ENCODE measurements at places on chromosomes 16 and 17.

GRCh38 chr17:78896091-78896833 lies 6.7 kb downstream of the CEP295NL start:
- DNase-seq: no peak

DNA sequence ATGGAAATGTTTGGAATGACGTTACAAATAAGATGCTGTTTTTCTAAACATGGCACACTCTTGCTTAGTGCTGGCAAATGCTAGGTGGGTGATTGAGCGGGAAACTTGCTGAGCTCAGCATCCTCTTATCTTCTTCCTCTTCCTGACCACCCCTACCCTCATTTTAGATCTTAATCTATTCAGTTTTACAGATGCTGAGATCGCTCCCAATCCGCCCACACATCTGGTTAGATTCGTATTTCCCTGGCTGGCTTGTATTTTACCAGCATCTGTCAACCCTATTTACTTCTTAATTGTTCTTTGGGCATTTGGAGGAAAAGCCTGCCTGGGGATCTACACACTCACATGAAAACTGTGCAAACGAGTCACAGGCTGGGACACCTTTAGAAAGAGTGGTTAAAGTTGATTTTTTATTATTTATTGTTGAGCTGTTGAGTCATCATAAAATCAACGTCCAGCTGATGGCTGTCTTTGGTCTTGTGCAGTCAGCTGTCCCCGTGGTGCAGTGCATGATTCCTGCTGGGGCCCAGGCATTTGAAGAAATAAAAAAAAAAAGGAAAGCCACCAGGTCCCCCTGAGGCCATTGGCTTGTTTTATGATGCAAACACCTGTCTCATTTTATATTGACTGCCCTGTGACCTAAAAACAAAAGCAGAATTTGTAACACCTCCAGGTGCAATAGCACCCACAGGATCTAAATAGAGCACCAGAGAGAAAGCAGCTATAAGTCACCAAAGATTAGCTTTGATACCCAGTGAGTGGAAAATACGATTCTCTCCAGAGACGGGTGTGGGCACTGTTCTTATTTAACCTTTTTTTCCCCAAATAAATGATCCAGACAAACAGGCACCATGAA lies 258.6 kb downstream of the HS3ST3B1 start:
- no peak for DNase-seq

DNA sequence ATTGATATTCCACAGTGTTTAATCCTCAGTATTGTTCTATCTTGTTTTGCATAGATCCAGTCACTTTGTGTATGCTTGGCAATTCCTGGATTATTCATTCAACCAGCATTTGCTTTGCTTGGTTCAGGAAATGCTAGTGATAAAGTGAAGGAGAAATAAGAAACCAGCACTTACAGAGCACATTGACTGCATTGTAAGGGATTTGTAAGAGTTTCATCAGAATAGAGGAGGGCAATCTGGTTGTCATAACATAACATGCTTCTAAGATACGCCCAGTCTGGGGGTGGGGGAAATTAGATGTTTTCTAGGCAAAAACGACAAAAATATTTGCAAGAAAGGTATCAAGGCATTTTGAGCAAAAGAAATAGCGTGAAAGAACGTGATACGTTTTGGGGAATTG lies 40.4 kb downstream of the TNRC6A start:
- DNase-seq: no peak

DNA sequence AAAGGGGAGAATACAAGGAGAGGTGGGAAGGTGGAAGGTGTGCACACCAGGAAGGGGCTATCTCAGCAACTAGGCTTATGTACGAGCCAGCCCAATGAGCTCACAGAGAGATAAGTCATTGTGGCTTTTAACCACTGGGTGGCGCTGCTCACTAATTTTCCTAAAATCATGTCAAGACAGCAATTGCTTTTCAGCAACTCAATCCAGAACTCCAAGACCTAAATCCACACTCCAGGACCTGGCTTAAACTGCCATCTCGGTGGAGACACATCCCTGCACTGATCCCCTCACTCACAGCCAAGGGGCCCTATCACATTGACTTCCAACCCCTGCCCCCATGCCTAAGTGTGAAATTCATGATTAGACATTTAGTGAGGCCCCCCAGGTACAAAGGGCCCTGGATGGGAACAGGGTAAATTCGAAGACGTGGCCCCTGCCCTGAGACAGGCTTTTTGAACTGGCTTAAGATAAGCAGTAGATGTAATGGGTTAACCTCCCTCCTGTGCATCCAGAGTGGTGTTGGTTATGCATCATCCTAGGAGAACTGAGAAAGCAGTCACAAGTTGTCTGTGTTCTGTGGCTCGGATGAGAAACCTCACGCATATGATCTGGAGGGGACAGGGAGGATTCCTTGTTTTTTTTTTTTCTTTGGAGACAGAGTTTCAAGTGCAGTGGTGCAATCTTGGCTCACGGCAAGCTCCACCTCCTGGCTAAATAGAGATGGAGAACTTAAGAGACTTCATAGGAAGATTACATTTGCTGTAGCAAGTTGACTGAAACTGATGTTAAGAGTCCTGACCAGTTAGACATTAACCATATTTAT lies 11.5 kb downstream of the CCL16 start:
- peak; percentile 79 for DNase-seq

DNA sequence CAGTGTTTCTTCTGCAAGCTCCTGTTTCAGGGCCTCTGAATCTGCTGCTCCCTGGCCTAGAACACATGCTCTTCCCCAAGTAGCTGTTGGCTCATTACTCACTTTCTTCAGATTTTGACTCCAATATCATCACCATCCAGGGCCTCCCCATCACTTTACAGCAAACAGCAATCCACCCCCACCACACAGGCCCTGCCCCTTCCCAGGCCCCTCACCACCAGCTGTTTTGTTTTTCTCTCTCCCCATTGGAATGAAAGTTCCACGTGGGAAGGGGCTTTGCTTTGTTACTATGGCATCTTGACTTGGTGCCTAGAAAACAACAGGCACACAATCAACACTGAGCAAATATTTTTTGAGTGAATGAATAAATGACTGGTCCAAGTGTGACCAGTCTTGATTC lies 4.0 kb downstream of the TMEM170A start:
- DNase-seq: no peak

DNA sequence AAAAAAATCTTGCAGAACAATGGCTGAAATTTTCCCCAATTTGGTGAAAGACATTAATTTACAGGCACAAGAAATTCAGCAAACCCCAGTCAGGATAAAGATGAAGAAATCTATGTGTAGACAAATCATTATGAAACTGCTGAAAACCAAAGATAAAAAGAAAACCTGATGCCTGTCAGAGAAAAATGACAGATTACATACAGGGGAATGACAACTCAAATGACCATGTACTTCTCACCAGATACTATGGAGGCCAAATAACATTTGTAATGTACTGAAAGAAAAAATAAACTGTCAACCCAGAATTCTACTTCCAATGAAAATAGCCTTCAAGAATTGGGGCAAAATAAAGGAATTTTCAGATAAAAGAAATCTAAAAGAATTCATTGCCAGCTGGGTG lies 7.2 kb upstream of the XAF1 start:
- DNase-seq: no peak

- DNase-seq: no peak
Measured at GRCh38 chr16:53752560-53752959, 48.6 kb downstream of the FTO start.

DNA sequence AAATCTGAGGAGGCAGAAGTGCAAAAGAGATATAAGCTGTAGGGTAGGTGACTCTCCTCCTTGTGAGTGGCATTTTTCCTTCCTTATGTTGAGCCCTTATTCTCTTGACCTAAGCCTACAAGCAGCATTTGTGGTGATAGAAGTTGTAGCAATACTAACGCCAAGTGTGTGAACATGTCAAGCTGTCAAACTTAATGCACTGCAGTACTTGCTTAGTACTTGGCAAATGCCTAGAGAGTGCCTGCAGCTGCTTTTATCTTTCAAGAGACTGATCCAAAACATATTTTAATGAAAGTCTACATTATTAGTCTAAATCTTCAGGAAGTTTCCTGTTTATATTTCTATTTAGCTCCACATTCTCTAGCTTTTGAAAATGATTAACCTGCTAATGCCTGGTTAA lies 83.2 kb downstream of the CNTNAP4 start:
- no peak for DNase-seq

GRCh38 chr16:73378471-73378870 lies 330.5 kb upstream of the ZFHX3 start:
- no peak for DNase-seq

DNA sequence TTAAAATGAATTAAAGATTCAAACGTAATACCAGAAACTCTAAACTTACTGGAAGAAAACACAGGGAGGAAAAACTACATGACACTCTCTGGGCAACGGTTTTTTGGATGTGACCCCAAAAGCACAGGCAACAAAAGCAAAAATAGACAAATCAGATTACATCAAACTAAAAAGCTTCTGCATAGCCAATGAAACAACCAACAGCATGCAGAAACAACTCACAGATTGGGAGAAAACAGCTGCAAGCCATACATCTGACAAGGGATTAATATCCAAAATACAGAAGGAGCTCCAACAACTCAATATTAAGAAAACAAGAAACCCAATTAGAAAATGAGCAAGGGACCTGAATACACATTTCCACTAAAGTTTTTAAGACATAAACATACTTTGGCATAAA lies 69.2 kb upstream of the ALOX12 start:
- no peak for DNase-seq

DNA sequence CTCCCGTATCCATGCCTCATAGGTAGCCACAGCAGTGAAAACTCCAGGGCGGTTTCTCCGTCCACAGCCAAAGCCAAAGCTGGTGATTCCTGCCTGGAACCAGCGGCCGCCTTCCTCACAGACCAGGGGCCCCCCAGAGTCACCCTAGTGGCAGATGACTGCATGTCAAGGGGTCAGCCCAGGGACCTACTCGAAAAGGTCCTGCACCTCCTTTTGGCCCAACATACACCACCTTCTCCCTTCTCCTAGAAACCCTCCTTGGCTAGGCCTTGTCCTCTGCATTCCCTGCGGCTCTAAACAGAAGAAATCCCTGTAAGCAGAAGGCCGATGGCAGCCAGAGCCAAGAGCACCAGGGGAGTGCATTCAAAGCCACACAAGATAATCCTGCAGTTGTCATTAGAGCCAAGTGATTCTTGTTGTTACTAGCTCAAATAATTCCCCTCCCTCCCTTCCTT lies 6.1 kb downstream of the PRSS36 start:
- no peak for DNase-seq

DNA sequence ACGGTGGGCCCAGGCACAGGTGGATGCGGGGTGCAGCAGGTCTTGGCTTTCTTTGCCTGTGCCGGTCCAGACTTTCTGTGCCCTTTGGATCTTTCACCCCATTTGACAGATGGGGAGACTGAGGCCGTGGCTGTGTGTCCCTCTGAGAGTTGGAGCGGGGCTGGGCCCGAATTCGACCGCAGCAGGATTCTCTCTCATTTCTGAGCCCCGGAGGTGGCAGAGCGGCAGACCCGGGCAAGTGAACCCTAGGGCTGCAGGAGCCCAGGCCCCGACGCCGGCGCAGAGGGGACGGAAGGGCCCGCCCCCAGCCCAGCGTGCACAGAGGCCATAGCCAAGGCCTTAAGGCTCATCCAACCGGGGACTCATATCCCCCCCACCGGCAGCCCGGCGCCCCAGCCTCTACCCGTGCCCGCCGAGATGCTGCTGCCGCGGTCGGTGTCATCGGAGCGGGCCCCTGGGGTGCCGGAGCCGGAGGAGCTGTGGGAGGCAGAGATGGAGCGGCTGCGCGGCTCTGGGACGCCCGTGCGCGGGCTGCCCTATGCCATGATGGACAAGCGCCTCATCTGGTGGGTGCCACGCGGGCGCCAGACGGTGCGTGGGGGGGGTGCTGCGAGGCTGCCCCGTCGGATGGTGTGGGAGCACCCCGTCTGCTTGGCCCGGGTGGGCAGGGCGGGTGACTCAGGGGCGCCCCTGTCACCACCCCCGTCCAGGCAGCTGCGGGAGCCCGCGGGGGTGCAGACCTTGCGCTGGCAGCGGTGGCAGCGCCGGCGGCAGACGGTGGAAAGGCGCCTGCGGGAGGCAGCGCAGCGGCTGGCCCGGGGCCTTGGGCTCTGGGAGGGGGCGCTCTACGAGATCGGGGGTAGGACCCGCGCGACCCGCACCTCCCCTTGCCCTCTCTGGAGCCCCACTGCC lies 857 bp downstream of the TMC8 start:
- DNase-seq: peak; percentile 65

DNA sequence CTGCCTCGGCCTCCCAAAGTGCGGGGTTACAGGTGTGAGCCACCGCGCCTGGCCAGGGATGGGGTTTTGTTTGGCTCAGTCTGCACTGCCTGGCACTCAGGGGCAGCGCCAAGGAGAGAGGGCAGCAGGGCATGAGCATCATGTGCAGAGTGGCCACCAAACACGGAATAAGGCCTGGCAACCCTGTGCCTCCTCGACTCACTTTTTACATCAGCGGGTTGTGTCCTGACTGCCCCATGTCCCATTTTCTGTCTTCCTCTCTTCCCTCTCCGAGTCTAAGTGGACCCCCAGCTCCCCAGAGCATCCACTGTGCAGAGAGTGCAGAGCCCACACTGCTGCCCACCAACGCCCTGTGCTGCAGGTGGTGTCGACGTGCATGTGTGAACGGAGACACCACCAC lies 18.2 kb upstream of the TRAP1 start:
- DNase-seq: no peak

DNA sequence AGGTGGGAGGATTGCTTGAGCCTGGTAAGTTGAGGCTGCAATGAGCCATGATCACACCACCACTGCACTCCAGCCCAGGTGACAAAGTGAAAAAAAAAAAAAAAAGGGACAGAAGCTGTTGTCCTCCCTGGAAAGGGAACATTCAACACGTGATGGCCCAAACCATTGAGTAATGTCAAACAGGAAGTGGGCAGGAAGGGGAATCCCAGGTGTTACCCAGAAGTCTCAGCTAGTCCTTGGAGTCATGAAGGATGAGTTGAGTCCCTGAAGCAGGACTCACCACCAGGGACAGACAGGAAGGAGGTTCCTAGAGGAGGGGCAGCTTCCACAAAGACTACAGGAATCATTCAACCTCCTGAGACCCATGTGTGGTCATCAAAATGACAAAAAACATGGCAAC lies 19.8 kb upstream of the CMIP start:
- no peak for DNase-seq

GRCh38 chr16:50751528-50751927 lies 9.6 kb downstream of the CYLD start:
- DNase-seq: no peak

DNA sequence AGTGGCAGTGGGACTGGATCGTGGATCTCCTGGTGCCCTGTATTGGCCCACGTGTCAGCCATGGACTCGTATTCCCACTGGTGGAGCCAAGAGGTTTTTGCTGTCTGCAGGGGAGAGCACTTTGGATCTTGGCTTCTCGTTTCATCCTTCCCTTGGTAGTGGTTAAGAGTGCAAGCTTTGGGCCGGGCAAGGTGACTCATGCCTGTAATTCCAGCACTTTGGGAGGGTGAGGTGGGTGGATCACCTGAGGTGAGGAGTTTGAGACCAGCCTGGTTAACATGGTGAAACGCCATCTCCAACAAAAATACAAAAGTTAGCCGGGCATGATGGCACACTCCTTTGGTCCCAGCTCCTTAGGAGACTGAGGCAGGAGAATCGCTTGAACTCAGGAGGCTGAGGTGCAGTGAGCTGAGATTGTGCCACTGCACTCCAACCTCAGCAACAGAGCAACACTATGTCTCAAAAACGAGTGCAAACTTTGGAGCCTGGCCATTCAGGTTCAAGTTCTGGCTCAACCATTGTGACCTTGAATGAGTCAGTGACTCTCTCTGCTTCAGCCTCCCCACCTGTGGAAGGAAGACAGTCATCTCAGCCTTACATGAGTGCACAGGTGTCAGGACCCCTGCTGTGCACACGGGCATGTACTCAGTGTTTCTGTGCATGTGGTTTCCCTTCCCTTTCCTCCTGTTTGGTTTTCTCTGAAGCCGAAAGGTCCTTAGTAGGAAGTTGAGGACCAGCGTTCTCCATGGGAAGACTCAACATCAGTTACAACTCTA lies 57.4 kb downstream of the PLCG2 start:
- DNase-seq: no peak
